ENCODE measurements at places on chromosomes 12 and 14.

- DNase-seq, result no peak
These were observed 101.8 kb downstream of the PLXNC1 start for GRCh38 chr12:94250130-94250529.

- no peak for DNase-seq
These were observed 21.9 kb downstream of the ATF7IP start for GRCh38 chr12:14387219-14387871.

DNA sequence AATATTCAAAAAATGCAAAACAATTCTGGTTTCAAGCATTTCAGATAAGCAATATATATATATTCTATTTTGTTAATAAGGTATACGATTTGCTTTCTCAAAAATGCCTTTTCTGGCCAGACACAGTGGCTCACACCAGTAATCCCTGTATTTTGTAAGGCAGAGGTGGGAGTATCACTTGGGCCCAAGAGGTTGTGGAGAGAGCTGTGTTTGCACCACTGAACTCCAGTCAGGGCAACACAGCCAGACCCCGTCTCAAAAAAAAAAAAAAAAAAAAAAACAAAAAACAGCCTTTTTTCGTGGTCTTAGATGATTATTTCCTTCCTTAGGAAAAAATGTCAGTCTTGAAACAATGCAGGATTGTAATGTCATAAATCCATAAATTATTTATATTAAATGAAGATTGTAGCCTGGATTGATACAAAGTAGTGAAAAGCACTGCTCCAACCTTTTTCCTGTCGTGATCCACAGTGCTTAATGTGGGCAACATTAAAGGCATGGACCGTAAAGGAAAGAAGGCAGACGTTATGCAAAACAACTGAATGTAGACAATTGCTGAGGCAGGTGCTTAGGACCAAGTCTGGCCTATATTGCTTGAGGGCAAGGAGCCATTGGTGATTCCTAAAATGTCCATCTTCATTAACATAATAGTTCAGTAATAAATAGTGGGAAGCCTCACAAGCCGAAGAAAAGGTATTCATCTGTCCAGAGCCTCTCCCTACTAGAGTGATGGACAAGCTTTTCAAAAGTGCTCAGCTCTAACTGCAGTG lies 36.8 kb downstream of the RAD52 start:
- no peak for DNase-seq

- DNase-seq, result no peak
These were observed 19.5 kb downstream of the PSMC1 start for GRCh38 chr14:90275820-90276219.

GRCh38 chr12:84964048-84964447 lies 51.4 kb upstream of the SLC6A15 start:
- no peak for DNase-seq

DNA sequence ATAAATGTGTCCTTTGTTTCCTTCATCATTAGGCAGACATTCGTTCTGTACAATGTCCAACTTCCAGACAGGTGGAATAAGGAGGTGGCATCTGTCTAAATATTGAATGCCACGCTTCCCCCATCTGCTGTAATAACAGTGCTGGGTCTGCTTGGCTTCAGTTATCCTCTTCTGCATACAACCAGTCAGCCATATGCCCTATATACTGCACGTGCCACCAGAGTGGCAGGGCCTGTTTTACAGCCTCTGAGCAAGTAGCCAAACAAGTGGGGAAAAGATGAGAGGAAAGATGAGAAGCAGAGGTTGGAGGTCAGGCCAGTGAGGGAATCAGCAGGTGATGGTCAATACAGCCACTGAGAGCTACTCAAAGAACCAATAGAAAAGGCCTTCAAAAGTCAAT lies 55.4 kb downstream of the OTX2 start:
- DNase-seq, result no peak

GRCh38 chr12:74538491-74539258 lies 1.0 kb downstream of the ATXN7L3B start:
- DNase-seq, result no peak

GRCh38 chr14:101836135-101836534 lies 74.6 kb downstream of the PPP2R5C start:
- no peak for DNase-seq

GRCh38 chr14:72906879-72907278 lies 13.0 kb upstream of the DPF3 start:
- no peak for DNase-seq

DNA sequence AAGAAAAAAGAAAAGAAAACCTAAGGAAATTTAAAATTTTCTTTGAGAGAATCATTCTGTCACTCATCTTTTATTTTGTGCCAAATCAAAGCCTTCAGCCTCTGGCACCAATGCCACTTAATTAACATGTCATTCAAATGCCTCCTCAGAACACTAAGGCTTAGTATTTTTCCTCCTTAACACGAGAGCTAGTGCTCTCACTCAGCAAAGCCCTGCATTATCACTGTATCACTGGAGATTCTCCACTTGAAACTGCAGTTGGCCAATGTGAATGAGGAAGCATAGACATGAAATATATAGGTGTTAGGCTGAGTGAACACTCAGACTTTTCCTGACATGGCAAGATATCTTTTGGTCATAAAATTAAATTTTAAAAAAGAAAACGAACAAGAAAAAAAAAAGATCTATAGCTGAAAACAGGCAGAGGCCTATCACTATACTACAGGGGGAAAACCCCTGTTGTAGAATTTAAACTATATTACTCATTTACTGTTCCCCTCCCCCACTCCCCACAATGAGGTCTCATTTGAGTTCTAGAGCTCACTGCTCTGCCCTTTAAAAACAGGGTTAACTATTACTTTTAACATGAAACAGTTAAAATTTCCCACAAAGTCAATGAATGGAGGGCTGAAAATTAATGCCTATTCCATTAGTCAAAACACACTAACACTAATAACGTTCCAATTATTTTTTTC lies 5.1 kb downstream of the MBIP start:
- no peak for DNase-seq

DNA sequence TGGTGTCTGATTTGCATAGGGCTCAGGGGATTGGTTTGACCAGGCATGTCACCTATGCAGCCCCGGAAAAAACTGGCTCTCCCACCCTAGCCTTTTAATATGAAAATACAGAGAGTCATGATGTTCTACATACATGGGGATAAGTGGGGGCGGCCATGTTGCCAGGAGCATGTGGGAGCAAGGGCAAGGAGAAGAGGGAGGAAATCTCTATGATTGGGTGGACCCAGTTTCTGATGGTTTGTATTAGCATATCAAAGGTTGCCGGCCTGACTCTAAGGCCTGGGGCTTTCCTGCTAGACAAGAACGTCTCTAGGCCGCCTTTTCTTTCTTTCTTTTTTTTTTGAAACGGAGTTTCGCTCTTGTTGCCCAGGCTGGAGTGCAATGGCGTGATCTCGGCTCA lies 123.4 kb upstream of the CPSF6 start:
- no peak for DNase-seq

DNA sequence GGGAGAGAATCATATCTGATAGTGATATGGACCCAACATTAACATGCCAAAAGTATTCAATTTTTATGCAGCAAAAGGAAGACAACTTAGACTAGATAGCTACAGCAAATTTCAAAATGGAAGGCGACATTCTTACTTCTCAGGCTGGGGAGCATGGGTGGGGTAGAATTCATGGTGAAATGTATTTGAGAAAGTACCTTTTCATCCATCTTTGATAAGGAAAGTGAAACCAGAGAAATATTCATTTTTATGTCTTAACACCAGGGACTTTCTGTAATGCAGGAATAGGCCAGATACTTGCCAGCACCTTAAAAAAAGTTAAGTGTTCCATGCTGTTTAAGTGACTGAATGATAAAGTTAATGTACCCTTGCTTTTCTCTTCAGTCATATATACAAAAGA lies 13.4 kb downstream of the BTG1 start:
- no peak for DNase-seq

DNA sequence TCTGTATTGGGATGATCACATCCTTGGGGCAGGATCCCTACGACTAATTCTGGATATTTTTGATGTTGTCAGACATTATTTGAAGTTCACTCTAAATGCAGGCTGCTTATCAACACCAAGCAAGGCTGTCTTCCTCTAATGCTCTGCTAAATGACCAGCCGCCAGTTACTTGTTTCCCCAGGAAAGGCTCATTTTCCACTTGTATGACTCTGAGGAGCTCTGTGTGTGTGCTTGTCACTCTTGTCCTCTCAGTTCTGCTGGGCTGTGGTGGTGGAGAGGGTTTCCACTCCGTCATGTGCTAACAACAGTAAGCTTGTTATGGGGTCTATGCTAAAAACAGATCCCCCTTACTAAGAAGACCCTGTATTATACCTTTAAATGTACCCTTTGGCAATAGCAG lies 42.1 kb downstream of the ATL1 start:
- DNase-seq, result no peak

- DNase-seq, result no peak
These were observed 31.0 kb downstream of the RTL1 start for GRCh38 chr14:100872259-100873095.
